ENCODE measurements at places on chromosomes 3 and 15.

DNA sequence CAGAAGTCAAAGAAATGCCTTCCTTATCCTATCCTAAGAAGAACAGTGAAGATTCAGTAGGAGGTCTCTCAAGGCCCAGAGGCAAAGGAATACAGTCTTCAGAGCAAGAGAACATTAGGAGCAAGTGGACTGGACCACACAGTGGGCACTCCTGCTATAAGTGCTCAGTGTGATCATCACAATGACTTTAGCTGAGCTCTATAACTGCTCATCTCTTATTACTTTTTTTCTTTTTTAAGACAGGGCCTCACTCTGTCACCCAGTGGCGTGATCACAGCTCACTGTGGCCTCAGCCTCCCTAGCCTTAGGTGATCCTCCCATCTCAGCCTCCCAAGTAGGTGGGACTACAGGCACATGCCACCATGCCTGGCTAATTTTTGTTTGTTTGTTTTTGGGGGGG is 48.1 kb downstream of the COL8A1 start:
- no peak for DNase-seq

DNA sequence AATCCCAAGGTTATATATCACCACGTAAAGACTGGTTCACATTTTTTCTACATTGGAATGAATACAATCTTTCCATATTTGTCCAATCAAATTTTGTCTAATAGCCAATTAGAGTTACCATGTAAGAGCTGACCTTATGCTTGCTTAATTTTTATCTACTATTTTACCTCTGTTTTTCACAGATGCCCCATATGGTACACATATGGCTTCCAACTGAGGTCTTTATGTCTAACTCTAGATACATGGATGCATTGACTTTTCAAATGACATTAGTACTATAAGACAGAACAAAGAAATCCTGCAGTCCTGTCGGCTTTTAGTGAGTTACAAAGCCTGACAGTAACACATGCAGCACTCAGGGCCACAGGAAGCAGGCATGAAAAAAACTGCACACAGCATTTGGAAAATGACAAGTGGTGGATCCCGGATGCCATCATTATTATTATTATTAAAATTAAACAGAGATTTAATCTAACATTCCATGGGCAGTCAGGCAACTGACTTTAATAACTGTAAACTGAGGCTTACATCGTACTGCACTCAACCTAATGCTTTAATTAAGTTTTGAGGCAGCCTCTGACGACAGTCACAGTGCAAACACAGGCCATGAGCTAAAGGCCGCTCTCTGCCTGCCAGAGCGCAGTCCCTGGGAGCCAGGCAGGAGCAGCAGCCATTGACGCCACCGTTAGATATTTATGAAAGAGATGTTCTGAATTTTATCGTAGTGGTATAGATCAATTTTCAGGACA is 113.9 kb upstream of the TMCO5A start:
- no peak for DNase-seq

DNA sequence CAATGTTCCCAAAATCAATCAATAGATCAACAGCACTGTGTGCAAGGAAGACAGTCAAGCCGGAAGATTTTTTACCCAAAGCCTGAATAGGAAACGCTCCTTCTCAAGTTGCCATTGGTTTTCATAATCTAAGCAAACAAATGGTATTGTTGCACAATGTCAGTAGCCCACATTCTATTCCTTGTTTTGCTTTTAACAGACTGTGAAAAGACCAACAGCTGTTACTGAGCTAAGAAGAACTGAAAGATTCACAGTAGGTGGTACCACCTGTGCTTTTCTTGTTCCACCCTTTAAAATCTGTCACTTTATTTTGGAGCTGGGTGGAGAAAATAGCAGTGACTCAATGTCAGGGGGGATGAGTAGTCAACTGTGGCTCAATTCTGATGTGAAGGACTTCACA is 357.5 kb upstream of the CADM2 start:
- DNase-seq, result peak; percentile 84

- no peak for DNase-seq
These were observed 81.8 kb upstream of the NANOGP8 start for GRCh38 chr15:35166730-35167359.

- DNase-seq, result no peak
These were observed 65.5 kb downstream of the BBX start for GRCh38 chr3:107588217-107588616.

GRCh38 chr3:111668888-111669488 is 73.8 kb upstream of the ZBED2 start:
- DNase-seq, result peak; percentile 56

DNA sequence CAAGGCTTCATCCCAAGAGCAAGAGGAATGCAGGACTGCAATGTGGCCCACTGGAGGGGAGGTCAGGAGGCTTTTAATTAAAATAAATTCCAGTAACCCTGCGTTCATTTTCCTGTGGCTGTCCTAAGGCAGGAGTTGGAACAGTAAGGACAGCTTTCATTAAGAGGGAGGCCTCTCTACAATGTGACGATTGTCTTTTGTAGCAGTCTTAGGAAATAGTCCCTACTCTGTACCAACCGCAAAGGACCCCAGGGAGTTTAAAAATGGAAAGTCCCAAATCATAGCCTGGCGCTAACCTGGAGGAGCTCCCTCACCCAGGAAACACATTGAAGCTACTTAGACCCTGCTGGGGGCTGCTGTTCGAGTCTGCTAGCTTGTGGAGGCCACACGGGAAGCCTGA is 62.8 kb downstream of the SYNM start:
- DNase-seq, result no peak

GRCh38 chr3:131705558-131706051 is 202.8 kb upstream of the MRPL3 start:
- no peak for DNase-seq

GRCh38 chr3:3309887-3310286 is 130.4 kb upstream of the CRBN start:
- no peak for DNase-seq

DNA sequence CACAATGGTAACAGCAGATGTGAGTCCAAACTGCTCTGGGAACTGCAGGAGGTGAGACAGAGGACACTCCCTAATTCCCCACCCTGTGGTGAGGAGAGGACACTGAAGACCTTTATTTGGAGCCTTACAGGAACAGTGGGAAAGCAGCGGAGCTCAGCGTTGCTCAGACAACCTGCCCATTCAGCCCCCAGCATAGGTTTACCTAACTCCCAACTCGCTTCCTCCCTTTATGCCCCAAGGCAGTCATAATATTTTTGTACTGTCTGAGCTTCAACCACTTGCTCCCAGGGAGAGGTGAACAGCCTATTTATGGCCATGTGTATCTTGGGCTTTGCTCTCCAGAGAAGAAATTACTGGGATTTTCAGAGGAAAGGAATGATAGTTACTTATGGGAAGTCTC is 34.1 kb downstream of the SHC4 start:
- no peak for DNase-seq

DNA sequence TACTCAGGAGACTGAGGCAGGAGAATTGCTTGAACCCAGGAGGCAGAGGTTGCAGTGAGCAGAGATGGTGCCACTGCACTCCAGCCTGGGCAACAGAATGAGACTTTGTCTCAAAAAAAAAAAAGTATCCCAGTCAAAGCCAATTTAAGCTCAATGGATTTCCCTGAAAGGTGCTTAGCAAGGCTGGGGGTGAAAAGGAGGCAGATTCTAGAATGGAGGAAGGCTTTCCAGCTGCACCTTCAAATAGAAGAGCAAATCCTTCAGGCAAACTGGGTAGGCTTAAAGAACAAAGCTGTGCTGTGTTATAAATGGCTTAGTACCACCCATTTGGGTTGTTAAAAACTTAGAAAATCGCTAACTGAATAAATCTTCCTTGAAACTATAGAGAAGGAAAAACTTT is 3.0 kb upstream of the IFT57 start:
- no peak for DNase-seq

- DNase-seq, result no peak
These were observed 120.2 kb downstream of the LRRC28 start for GRCh38 chr15:99371180-99372103.

DNA sequence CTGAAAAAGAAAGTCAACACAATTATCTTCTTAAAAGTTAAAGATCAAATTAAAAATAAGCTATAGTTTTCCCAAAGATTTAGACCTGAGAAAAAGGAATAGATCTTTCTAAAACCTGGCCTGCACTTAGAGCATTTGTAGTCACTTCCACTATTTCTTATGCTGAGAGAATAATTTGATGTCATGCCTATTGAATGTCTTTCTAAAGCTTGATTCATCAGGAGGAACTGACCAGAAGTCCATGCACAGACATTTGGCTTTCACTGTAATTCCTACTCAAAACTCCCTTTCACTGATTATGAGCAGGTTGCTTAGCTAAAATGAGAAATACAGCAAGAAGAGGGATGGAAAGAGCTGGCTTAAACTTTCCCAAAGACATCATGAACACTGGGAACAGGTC is 4.3 kb downstream of the GREM1 start:
- no peak for DNase-seq

GRCh38 chr15:45855210-45855906 is 220.5 kb downstream of the SQOR start:
- peak; percentile 9 for DNase-seq

GRCh38 chr3:66816090-66816761 is 181.9 kb upstream of the KBTBD8 start:
- DNase-seq, result peak; percentile 72

DNA sequence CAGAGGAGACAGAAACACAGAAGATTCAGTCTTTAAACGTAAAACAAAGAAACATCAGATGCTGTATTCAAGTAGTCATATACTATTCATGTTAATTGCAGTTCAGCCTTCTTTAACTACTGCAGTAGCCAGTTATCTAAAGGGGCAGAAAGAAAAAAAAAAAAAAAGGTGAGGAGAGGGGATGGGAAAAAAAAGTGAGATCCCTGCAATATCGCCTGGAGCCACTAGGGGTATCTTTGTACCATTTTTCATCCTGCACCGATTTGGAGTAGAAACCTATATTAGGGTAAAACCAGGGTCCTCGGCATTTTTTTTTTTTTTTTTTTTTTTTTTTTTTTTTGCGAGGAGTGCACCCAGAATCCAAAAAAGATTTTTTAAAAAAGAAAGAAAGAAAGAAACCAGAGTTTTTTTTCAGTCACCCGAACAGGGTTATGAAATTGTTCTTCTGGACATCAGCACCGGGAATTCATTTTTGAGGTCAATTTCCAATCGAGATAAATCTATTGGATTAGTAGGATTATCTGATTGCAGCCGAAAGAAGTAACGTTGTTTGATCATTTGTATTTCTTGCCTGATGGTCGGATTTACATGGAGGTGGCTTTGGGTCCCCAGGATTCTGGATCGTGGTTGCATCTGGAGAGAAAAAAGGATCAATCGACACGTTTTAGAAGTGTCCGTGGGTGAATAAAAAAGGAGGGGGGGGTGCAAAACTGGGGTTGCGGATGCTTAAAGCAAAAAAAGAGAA is 186.7 kb downstream of the NLGN1 start:
- DNase-seq, result no peak

DNA sequence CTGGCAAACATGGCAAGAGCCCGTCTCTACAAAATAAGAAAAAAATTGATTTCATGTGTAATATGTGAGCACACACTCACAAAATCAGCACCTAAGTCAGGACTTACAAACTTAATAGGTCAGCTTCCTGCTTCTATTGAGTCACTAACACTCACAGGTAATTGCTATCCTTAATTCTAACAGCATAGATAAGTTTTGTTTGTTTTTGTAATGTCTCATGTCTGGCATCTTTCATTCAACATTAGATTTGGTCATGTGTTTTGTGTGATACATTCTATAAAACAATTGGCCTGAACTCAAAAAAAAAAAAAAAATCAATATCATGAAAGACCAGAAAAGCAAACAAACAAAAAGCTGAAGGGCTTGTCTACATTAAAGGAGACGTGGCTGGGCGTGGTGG is 564.7 kb downstream of the AGBL1 start:
- no peak for DNase-seq

DNA sequence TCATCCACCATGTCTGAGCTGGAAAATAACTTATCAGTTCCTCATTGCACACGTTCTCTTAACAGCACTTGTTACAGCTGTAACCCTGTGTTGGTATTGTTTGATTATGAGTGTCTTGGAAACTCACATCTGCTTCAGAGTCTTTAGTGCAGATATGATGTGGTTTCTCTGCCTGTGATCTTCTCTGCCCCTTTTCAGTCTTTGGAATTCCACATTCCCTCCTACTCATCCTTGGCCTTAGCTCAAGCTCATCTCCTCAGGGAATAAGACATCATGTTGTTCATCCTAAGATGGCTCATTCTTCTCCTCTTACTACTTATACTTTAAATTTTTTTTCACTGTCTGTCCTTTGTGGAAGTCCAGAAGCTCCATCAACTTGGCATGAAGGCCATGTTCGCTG is 77.7 kb downstream of the SYNPR start:
- DNase-seq, result no peak

DNA sequence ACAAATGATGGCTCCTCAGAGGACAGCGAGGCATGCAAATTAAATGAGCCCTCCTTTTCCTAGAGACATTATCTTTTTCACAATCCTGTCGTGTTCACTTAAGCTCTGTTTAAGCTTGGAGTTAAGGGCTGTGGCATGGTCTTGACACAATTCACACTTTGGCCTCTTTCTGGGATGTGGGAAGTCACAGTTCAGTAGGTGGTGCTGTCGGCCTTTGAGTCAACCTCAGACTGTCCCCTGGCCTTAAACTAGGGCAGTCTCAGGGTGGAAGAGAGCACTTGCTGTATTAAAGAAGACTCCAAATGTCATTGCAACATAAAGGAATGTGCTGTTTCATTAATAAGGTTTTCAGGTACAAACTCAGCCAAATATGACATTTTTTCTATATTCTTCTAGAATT is 351.0 kb downstream of the MCTP2 start:
- peak; percentile 36 for DNase-seq

DNA sequence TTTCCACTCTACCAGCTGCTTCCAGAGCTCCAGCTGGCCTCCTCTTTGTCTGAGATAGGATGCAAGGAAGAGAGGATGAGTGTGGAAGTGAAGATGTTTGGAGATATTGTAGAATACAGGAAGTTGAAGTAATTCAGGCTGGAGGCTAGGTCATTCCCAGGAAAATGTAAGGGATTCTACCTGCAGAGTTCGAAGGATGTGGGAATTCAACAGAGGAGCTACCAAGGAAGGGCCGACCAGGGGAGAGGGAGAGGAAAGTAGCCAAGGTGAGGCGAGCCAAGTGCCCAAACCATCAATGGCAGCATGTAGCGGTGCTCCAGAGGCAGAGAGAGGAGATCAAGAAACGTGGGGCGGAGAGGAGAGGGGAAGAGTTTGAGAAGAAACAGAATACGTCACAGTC is 49.0 kb upstream of the EPHB3 start:
- no peak for DNase-seq

DNA sequence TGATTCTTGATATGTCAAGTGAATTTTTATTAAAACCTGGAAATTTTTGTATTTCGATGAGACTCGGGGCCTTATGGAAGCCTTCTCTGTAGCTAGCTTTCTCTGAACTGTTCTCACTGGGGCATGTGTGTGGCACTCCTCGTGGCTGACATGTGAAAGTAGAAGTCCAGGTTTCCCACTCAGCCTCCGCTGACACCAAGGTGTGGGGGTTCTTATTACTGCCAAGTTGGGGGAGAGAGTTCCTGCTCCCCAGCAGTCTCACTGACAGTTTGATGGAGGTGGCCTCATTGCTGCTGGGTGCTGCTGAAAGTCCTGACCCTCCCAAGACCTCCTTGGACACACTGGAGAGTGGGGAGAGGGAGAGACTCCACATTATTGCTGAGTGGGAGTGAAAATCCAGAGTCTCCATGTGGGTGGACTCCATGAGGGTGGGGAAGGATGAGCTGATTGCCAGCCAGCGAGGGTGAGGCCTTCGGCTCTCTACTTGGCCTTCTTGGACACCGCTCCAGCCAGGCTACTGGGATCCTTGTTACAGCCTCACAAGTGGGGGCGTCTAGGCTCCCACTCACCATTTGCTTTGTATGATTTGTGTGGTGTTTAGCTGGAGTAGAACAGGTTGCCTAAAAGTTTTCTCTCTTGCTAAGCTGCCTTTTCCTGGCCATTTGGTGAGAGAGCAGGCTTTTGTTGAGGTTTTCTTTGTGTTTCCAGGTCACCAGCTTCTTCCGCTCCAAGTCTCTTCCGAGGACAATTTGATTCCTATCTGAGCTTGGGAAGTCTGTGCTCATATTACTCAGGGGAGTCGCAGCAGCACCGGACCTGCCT is 64.1 kb downstream of the LSM3 start:
- DNase-seq, result no peak

Data from MV-4-11 (cell line).